ENCODE measurements at places on chromosomes 6 and 20.

DNA sequence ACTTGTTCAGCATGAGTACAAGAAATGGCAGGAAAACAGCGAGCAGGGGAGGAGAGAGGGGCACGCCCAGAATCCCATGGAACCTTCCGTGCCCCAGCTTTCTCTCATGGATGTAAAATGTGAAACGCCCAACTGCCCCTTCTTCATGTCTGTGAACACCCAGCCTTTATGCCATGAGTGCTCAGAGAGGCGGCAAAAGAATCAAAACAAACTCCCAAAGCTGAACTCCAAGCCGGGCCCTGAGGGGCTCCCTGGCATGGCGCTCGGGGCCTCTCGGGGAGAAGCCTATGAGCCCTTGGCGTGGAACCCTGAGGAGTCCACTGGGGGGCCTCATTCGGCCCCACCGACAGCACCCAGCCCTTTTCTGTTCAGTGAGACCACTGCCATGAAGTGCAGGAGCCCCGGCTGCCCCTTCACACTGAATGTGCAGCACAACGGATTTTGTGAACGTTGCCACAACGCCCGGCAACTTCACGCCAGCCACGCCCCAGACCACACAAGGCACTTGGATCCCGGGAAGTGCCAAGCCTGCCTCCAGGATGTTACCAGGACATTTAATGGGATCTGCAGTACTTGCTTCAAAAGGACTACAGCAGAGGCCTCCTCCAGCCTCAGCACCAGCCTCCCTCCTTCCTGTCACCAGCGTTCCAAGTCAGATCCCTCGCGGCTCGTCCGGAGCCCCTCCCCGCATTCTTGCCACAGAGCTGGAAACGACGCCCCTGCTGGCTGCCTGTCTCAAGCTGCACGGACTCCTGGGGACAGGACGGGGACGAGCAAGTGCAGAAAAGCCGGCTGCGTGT, 11.6 kb downstream of the TNFAIP3 start:
- no peak for DNase-seq

- no peak for DNase-seq
These were observed 16.7 kb upstream of the CDK5RAP1 start for GRCh38 chr20:33418033-33418432.

DNA sequence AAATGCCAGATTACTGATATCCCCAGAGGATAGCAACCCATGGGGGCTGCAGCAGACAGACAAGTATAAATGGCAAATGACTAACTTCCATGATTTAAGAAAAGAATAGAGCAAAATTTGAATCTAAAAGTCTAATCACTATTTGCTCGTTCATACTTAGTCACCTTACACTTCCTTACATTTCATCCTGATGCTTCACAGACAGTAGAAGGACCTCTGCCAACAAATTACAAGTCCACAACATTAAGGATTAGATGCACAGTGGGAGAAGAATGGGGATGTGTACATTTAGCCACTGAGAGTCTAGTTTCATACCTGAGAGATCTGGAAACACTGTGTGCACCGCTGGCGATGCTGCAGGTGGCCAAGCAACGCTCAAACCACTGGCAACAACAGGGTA, 72.4 kb downstream of the FYN start:
- no peak for DNase-seq

DNA sequence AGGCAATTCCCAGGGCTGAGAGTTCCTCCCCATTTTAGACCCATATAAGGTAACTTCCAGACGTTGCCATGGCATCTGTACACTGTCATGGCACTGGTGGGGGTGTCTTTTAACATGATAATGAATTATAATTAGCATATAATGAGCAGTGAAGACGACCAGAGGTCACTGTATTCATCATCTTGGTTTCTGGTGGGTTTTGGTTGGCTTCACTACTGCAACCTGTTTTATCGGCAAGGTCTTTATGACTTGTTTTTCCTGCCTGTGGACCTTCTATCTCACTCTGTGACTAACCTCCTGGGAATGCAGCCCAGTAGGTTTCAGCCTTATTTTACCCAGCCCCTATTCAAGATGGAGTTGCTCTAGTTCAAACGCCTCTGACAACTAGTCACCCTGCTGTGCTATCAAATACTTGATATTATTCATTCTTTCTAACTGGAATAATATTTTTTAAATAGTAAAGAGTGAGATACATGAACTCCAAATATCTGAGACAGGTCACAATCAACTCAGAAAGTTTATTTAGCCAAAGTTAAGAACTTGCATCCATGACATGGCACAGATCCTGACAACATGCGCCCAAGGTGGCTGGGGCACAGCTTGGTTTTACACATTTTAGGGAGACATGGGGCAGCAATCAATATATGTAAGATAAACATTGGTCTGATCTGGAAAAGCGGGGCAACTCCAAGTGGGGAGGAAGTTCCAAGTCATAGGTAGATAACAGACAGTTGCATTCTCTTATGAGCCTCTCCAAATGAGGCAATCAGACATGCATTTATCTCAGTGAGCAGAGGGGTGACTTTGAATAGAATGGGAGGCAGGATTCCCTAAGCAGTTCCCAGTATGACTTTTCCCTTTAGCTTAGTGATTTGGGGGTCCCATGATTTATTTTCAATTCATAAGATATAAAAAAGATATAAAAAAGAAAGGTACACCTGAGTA, 1.2 kb upstream of the UFL1 start:
- no peak for DNase-seq

DNA sequence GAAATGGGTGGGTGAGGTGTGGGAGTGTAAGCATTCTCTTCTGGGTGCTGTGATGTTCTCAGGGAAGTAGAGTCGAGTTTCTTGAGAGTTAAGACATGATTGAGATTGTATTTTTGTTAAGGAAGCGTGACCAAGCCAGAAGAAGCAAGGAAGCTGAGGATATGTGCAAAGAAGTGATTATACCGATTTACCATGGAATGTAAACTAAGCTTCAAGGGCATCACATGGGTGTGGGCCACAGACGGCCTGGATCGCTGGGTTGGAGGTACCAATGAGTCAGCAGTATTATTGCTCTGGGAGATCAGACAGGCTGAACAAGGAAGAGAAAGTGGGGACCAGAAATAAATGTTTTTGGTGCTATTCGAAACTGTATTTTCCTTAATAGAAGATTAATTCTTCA, 184.1 kb upstream of the GMDS start:
- DNase-seq = no peak

DNA sequence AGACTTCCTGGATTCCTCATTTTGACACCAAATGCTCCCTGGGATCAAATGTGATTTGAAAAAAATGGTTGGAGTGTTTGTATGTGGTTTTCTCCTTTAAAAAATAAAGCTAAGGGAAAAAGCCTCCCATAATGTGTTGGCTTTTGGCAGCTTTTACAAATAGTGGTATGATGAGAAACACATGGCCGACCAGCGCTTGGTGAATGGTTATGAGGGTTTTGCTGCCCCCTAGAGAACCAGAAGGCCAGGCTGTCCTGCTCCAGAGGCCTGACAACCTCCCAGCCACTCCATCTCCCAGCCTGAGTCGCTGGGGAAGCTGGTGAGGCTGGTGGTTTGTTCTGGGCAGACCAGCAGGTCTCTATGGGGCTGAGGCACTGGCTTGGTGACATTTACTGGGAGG, 69.3 kb downstream of the CLIC5 start:
- DNase-seq = no peak

GRCh38 chr6:151992091-151992490, 184.6 kb downstream of the ESR1 start:
- DNase-seq = no peak

GRCh38 chr6:134199848-134200606, 117.9 kb downstream of the SGK1 start:
- no peak for DNase-seq

GRCh38 chr6:6927521-6928361, 180.0 kb upstream of the RREB1 start:
- DNase-seq = no peak

- no peak for DNase-seq
These were observed 11.0 kb downstream of the TBPL1 start for GRCh38 chr6:133964052-133964451.

GRCh38 chr6:111185954-111186353, 98.7 kb downstream of the SLC16A10 start:
- DNase-seq = no peak

DNA sequence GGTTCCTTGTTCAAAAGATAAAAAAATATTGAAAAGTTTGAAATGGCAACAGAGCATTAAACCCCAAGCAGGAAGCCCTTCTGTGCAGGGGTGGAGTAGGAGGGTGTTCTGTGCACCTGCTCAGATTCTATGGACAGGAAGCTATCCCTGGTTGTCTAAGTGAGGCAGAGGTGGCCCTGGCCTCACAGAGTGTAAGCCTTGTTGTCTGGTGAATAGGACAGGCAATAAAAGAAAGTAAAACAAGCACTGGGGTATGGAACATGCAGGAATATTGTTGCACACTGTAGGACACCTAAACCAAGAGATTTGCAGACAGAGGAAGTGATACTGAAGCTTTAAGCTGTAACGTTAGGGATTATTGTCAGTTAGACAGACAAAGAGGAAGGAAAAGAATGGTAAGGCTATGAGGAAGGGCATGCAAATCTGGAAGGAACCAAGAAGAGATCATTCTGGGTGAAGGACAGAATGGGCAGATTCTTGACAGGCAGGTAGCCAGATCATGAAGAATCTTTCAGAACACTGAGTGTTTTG, 66.8 kb downstream of the TBC1D7 start:
- DNase-seq = no peak

DNA sequence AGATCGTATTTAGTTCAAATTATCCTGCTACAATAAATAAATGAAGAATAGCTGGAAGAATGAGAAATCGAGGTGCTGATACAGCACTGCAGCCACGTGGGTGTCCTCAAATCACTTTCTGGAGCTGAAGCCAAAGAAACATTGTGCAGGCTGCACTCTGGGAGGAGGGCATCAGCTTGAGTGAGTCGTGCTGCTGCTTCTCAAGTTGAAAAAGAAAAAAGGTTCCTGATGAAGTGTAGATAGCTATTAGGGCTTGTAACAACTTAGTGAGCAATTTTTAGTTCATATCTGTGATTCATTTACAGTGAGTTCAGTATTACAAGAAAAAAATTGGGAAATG, 40.5 kb downstream of the DSE start:
- DNase-seq = no peak

All from activated CD4-positive, alpha-beta T cell treated with anti-CD3 and anti-CD28 coated beads, Interleukin-2, amount 50 U/mL, for 48 hours (primary cell).